ENCODE measurements at places on chromosomes 7 and 10.

GRCh38 chr10:26157734-26158133 is 58.8 kb upstream of the GAD2 start:
- DNase-seq = no peak

DNA sequence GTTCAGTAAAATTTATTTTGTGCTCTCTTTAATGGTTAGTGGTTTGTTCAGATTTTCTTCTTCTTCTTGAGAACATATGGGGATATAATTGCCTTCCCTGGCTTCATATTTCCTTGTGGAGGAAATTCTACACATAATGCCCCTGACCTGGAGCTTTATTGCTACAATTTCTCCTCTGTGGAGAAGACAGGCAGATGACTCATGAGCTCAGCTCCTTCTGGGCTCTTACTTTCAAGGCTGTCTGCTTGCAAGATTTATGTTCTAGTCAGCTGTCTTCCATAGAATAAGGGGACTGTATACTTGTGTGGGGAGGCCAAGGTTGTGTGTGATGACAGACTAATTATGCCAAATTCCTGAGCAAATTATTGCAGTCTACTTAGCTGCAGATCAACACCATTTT is 1.6 kb downstream of the LRRD1 start:
- no peak for DNase-seq

GRCh38 chr10:106652279-106652678 is 512.2 kb downstream of the SORCS1 start:
- no peak for DNase-seq

DNA sequence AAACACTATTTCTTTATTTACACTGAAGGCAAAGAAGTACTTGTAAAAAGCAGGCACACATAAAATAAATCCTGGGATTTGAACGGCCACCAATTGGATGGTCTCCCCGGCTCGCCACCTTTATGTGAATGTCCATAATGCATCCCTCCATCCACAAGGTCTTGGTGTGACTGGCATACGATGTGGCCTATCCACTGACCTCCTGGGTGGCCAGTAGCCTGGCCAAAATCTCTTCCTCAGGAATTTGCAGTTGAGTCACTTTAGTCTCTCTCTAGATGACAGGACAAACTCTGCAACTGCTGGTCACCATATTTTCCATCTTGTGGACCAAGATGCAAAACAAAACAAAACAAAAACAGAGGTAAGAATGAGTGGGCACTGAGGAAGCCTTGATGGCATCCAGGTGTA is 39.1 kb downstream of the CDK1 start:
- DNase-seq = no peak

- no peak for DNase-seq
Observed at GRCh38 chr7:27996141-27996540, 184.5 kb downstream of the JAZF1 start.

GRCh38 chr10:113930482-113931057 is 76.1 kb downstream of the NHLRC2 start:
- no peak for DNase-seq

Data from colonic mucosa (tissue), 4 donors.